ENCODE measurements at places on chromosomes 3 and 15.

DNA sequence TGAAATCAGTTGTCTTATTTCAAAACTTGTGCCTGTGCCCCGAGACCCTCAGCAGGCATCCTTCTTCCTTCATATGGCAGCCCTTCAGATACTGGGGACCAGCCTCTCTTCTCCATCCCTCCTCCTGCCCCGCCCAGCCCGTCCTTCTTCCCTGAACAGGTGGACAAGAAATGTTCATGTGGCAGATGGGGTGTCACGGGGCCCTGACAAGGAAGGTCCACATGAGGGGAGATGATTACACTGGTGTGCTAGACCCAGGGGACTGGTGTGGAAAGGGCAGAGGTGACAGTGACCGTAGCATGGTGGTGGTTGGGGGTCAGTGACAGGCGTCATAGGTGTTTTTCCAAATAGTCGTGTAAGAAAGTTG lies 150.9 kb downstream of the CHDH start:
- DNase-seq, result no peak

GRCh38 chr3:97439373-97439772 lies 325.2 kb upstream of the ARL6 start:
- no peak for DNase-seq

GRCh38 chr3:194364652-194365434 lies 4.7 kb downstream of the LRRC15 start:
- DNase-seq, result no peak

- DNase-seq, result no peak
Observed at GRCh38 chr15:45157974-45158373, 28.2 kb downstream of the DUOX1 start.

- DNase-seq, result no peak
Observed at GRCh38 chr3:6108957-6109356, 752.0 kb upstream of the GRM7 start.

DNA sequence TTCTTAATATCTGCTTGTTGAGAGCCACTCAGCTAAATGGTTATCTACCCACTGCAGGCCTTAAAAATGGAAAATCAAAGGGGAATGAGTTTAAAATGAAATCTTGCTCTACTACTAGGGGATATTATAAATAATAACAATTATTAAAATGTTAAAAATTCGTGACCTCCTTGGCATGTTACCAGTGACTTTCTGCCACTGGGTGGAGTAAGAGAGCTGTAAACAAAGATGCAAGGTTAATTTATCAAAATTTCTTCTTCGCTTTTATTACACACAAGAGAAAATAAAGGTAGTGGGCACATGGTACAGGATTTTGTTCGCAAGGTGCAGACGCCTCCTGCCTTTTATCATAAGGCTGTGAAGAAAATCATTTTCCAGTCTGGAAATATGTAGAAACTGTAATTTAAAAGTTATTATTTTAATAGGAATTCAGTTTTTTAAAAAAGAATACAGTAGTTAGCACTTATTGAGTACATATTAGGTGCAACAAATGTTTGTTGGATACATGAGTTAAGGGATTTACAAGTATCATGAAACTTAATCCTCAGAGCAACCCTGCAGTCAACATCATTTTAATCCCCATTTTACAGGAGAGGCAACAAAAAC lies 272.6 kb downstream of the SUCLG2 start:
- DNase-seq, result no peak

DNA sequence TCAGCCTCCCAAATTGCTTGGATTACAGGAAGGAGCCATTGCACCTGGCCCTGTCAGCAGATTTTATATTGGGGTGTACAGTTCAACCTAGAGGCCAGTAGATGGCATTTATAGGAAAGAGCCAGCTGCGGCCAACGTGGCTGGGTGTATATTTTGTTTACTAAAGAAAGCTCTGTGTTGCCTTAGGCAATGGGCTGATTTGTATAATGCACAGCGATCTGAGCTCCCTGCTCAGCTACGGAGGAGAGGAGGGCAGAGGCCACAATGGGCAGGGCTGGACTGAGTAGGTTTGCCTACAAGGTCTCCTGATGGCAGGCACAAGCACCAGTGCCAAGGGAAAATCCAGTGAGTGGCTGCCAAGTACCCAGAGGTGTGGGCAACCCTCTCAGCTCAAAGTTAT lies 282.4 kb downstream of the ARPP21 start:
- no peak for DNase-seq

DNA sequence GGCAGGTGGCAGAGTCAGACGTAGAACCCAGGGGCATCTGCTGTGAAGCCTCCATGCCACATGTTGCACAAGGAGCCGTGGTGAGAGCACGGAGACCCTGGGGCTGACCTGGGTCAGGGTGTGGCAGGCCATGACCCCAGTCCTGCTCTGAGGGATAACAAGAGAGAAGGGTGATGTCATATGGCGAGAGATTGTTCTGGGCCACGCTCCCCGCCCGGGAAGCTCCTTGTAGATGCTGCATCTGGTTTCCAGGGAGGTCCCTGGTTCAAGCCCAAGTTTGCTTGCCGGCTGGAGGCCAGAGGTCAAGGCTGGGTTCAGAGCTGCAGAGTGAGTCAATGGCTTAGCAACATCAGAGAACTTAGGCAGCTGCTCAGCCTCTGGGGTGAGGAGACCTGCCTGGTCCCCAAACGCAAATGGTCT lies 17.3 kb downstream of the FGD5 start:
- DNase-seq, result no peak

DNA sequence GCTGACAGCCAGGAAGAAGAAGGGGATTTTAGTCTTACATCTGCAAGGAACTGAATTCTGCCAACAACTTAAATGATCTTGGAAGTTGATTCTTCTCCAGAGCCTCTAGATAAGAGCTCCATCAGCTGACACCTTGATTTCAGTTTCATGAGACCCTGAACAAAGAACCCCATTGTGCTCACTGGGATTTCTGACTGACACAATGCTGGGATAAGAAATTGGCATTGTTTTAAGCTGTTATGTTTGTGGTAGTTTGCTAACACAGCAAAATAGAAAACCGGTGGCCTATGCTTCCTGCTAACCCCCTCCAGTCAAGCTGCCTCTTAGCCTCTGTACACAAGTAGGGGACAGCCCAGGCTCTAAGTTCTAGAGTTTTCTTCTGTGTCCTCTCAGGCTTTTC lies 36.2 kb downstream of the MASP1 start:
- DNase-seq, result no peak

GRCh38 chr3:111338059-111338698 lies 203.8 kb upstream of the CD96 start:
- no peak for DNase-seq

GRCh38 chr3:71252466-71252865 lies 331.1 kb downstream of the FOXP1 start:
- no peak for DNase-seq

- DNase-seq, result no peak
Observed at GRCh38 chr3:39980058-39980457, 170.6 kb downstream of the MYRIP start.

GRCh38 chr3:196559826-196560225 lies 8.5 kb downstream of the WDR53 start:
- DNase-seq, result no peak

DNA sequence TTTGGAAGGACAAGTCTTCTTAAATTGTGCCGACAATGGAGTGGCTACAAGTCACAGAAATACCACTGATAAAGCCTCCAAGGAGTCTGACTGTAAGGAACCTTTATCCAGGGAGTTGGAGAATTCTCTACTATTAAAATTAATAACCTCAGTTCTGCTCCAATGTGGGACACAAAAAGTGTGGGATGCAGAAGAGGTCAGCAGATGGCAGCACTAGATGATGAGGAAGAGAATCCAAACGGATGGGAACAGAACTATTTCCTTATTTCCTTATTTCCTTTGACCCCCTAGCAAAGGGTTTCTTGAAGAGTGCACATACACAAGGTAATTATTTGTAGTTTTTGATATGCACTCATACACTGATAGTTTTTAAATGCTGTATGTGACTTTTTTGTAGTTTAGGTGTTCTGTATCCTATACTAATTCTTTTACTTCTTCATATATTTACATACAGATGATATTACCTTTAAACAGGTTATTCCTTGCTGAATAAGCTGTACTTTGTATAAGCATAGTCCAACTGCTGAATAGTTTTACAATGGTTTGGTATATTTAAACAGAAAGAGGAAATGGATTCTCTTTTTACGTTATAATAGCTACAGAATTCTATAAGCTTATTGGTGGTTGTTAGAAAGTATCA lies 25.6 kb upstream of the NLGN1 start:
- DNase-seq, result no peak

DNA sequence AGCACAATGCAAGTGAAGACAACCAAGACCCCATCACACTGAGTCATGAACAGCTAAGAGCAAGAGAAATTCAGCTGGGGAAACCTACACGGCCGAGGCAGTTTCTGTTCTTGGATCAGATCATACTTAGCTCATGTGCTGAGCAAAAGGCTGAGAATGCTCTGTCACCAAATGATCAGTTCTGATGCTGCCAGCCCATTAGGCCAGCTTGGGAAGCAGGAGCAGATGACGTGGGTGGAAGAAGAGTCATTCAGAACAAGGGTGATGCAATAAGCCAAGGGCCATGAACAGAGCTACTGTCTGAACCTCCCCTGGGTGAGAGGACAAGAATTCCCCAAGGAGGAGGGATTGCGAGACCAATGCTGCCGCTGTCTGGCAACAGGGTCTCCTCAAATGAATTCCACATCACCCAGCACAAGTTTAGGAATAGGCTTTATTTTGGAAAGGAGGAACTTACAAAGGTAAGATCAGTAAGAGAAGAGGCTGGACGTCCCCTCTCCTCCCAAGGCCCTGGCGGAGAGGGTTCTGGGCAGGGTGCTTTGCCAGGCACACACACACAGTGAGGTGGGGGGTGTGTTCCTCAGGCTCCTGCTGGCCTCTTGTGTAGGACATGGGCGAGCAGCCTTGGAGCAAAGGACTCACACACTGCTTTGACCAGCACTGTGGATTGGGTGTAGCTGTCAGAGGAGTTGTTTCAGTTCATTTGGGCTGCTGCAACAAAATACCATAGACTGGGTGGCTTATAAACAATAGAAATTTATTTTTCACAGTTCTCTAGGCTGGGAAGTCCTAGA lies 65.6 kb upstream of the CTXND1 start:
- DNase-seq, result no peak

DNA sequence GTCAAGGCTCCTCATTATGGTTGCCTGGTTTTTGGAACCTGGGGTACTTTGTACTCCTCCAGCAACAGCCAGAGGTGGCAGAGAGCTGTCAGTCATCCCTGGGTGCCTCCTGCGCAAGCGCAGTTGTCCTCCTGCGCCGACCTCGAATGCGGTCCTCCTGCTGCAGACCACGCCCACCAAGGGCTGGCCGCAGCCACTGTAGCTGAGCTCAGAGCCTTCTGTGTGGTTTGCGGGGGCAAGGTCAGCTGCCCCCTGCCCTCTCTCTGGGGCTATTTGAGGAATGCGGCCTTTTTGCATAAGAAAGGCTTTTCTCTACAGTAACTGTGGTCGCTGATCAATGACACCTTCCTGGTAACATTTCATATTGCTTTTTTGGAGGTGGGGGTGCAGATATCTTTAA lies 131.3 kb upstream of the SNRPN start:
- DNase-seq, result no peak

GRCh38 chr3:136802481-136802996 lies 16.4 kb upstream of the SLC35G2 start:
- DNase-seq, result no peak

- no peak for DNase-seq
Observed at GRCh38 chr3:82496890-82497560, 735.6 kb upstream of the GBE1 start.

DNA sequence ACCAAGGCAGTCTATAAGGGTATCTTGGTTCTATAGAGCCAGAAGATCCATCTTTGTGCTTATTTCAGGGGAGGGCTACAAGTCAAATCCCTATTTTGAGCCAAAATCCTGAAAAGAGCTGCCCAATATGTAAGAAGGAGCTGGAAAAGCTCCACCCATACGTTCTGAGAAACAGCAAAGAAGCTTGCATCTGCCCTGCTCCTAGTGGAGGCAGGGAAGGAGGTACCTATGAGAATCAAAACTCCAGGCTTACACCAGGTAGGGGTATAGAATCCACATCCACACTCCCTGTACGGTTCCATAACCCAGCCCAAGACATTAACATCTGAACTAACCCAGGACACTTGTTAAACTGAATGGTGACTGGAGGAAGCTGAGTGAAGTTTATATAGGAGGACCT lies 30.0 kb downstream of the PHC3 start:
- no peak for DNase-seq

GRCh38 chr15:85472349-85472748 lies 91.9 kb downstream of the AKAP13 start:
- DNase-seq, result no peak

GRCh38 chr3:160698599-160699195 lies 21.7 kb downstream of the ARL14 start:
- DNase-seq, result no peak

- no peak for DNase-seq
Observed at GRCh38 chr3:43010638-43011037, 31.5 kb downstream of the GASK1A start.

DNA sequence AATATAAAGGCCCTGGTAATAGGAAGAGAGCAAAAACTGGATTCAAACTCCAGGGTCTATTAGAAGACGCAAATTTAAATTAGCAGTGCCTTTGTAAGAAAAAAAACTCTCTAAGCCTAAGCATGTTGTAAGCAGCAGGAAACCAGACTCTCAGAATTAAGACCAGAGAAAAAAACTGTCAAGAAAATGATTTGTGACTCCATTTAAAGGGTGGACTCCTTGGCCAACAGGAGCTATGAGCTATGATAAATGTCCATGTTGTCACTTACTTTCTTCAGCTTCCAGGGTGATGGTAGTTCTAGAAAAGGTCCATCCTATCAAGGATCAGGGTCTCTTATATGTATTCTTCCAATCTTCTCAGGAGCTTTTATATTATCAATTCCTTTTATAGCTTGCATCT lies 34.9 kb upstream of the CCDC50 start:
- DNase-seq, result no peak
